ENCODE measurements at places on chromosomes 11 and 22.

DNA sequence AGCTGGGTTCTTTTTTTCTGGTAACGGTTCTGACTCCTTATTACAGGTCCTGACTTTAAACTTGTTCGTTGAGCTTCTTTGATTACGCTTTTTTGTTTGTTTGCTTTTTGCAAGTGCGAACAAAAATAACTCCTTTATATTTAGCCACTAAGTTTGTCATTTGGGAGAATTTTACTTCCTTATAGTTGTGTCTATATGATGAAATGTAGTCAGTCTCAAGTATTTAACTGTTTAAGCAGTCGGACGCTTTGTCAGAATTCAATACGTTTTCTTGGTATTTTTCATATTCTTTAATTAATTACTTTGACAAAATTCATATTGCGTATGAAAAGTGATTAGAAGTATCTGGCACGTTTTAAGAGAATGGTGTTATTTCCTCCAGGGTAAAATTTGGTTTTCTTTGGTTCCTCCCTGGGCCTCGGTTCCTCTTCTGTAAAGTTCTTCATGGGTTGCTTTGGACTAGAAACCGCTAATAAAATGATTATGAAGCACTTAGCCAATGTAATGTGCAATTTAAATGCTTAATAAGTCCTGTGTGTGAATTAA, 1.3 kb downstream of the CBL start:
- no peak for DNase-seq

GRCh38 chr22:35070451-35071093, 4.6 kb downstream of the ISX start:
- DNase-seq, result no peak

GRCh38 chr11:44598831-44599230, 33.4 kb downstream of the CD82 start:
- DNase-seq, result no peak

- no peak for DNase-seq
These were observed 2.3 kb downstream of the EFEMP2 start for GRCh38 chr11:65870307-65870658.

GRCh38 chr11:15307619-15308024, 192.9 kb downstream of the INSC start:
- no peak for DNase-seq

DNA sequence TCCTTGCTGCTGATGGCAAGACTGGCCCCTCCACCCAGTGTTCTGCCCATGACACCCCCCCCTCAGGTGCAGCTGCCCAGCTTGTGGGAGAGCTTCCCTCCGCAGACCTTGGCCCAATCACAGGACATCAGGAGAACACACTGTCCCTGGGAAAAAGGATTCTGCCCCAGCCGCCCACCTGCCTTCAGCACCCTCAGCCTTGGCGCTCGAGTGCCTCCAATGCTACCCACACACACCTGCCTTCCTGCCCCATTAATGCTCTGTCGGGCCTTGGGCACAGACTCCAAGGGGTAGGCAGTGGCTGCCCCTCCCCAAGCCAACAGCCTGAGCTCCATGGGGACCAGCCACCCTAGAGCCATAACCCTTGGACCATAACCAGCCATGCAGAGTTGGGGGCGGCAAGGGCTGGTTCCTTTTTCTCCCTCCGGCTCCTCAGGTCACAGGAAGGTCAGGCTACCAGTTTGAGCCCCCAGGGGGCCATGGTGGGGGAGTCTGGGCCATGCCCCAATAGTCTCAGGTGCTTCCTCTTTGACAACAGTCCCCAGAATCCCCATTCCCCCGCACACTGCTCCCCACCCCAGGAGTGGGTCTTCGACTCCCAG, 1.3 kb upstream of the ZNF70 start:
- no peak for DNase-seq

GRCh38 chr11:79678780-79679452, 238.1 kb upstream of the TENM4 start:
- no peak for DNase-seq

GRCh38 chr22:20579273-20580120, 72.1 kb downstream of the MED15 start:
- no peak for DNase-seq

- DNase-seq, result no peak
These were observed 26.2 kb upstream of the PARVG start for GRCh38 chr22:44154436-44154942.

- no peak for DNase-seq
These were observed 12.4 kb upstream of the ETS1 start for GRCh38 chr11:128599729-128600128.

DNA sequence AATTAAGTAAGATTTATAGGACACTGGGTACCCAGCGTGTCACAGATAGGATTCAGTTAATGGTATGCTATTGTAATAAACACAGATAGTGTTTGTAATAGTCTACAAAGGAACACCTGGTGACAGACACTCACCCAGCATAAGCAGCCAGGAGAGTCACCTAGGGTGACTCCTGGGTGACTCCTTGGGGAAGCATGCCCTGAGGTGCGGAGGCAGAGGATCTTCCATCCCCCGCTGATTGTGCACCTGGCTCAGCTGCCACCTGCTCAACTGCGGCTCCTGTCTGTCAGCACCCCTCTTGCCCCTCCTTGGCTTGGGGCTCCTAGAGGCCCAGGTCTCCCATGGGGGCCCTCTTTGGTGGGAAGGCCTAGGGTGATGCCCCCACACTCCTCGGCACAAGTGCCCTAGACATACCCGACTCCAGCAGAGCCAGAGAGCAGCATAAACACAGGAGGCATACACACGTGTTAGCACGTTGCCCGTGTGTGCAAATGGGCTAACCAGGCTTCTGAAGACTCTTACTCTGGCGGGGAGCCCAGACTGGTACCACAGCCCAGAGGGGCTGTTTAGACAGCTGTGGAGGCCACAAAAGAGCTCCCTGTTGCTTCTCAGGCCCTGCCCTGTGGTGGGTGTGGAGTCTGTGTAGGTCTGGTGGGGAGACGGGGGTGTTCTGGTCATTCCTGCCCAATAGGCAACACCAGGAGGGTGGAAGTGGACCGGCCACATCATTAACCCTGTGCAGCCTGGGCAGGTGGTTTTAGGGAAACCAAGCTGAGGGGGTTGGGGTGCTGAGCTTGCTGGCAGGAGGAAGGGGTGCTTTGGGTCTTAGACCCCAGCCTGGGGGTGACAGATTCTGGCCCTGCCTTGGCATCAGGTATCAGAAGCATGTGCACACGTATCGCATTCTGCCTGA, 3.0 kb downstream of the INPPL1 start:
- DNase-seq, result no peak

- DNase-seq, result no peak
These were observed 550.4 kb downstream of the DLG2 start for GRCh38 chr11:85076535-85077330.

GRCh38 chr11:76788661-76789442, 5.7 kb downstream of the TSKU start:
- no peak for DNase-seq

DNA sequence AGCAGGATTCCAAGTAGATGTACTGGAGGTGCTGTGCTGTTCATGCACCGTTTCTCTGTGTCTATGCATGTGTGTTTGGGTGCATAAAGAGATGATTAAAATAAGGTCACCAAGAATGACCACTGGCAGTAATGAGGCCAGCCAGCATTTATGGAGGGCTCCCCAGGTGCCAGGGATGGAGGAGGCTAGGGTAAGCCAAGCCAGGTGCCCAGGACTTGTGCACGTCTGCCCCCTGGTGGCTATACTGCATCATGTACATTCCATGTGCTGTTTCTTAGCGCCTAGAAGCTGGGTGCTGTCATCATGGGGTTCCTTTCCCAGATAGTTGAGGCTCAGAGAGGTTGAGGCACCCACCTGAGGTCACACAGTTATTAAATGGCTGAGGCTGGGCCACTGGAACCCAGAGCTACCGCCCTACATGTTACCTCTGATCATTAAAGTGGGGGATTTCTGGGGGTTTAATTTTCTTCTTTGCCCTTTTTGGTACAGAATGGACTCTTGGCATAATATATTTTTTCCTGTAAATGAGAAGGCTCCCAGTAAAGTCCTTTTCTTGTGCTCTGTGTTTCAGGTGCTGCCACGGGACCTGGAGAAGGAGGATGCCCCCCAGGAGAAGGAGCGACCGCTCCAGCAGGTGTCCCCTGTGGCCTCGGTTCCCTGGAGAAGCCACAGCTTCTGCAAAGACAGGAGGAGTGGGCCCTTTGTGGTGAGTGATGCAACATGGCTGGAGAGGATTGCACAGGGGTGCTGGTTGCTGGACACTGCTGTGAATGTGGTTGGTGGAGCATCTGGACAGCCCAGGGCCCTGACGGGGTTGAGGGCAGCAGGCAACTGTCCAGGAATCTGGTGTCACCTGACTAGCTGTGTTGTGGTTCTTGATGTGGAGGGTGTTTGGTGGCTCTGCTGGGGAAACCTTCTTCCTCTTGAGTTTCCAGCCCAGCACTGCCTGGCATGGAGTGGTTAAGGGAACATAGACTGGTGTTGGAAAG, 96.4 kb downstream of the KIAA1671 start:
- peak; percentile 88 for DNase-seq

- no peak for DNase-seq
These were observed 21.8 kb upstream of the UPK3A start for GRCh38 chr22:45262931-45263462.

- DNase-seq, result no peak
These were observed 202.0 kb upstream of the MTNR1B start for GRCh38 chr11:92767416-92767815.

- DNase-seq, result no peak
These were observed 657 bp downstream of the CWC15 start for GRCh38 chr11:94972700-94973098.

DNA sequence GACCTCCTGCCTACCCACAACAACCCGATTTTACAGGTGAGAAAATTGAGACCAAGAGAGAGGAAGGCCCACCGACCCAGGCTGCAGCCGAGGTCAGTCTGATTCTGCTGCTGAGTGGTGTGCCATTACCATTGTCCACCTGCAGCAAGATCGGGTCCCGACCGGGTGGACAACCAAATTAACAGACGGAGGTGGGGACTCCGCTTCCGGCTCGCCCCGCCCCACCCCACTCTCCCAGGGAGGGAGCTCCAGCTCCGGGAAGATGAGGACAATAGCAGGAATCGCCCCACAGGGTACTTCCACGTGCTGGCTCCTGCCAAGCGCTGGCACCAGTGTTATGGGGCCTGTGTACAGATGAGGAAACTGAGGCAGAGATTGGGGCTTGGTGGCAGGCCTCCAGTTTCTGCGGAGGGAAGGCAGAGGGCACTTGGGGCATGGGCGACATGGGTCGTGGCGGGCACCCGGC, 425 bp upstream of the KDELR3 start:
- DNase-seq, result no peak

GRCh38 chr22:37552524-37553163, 7.6 kb upstream of the CDC42EP1 start:
- no peak for DNase-seq

DNA sequence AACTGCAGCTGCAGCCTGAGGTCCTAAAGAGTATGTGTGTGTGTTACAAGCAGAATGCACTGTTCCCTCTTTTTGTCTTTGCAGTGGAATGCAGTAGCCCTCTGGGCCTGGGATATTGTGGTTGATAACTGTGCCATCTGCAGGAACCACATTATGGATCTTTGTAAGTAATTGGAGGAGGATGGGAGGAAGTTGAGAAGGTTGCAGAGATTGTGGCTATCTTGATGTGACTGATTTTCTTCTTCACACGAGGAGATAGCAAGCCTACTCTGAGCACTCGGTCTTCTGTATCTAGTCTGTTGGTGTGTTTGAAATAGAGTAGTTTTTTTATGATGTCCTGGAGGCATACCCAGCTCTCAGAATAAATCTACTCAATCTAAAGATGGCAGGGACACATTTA, 2.3 kb downstream of the RBX1 start:
- DNase-seq, result no peak

DNA sequence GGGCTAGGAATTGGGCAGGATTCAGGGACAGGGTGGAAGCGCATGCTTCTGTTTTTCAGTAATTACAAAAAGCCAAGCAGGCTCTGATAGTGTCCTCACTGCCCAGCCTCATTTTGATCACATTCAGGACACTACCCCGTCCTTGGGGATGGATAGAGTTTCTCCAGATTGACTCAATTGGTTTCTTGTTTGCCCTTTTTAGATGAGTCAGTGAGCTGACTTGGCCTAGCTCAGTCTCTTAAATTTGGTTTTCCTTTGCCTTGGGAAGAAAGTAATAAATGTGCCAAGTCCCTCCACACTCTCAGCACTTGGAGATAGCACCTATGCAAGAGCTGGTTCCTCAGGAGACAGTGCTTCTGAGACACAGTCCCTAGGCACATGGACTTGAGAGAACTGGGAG, 25.5 kb downstream of the DKK3 start:
- no peak for DNase-seq

DNA sequence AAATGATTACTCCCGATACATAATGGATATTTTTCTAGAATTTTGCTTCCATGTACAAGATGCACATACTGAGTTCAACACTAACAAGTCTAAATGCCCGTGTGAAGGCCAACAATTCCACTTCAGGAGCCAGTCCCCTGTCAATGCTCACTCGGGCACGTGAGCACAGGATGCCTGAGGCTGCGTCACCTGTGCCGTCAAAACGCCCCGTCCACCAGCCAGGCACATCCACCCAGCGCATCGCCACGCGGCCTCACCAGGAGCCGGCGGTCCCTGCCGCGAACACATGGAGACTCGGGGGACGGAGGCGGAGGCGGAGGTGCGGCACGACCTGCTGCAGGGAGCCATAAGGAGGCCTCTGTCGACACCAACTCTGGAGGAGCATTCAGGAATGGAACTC, 9.8 kb downstream of the TOLLIP start:
- no peak for DNase-seq

GRCh38 chr11:33089776-33090175, 50.4 kb downstream of the TCP11L1 start:
- no peak for DNase-seq

- DNase-seq, result peak; percentile 91
These were observed at the start of gene RRM1 for GRCh38 chr11:4094348-4095291. TSS of gene RRM1 (plus strand) at chr11:4094799. CDS start at chr11:4095013, 214 bp downstream.

- DNase-seq, result no peak
These were observed 36.8 kb upstream of the ZBED5 start for GRCh38 chr11:10894666-10895065.

DNA sequence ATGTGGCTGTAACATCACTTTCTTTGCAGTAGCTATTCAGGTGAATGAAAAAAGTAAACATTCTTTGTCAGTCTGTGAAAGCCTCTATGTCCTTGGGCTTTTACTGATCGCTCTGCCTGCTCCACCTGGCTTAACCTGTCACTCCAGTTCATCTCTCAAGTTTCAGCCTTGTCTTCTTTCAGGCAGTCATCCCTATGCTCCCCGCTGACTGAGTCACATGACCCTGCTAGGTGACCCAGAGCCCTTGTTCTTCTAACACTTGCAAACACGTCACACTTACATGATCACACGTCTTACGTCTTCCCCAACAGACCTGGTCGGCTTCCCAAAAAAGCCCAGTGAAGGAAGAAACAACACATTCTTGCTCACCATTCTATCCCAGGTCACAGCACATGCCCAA, 499.3 kb upstream of the TENM4 start:
- DNase-seq, result no peak

- no peak for DNase-seq
These were observed 1121.3 kb downstream of the TBC1D22A start for GRCh38 chr22:47883757-47884156.

DNA sequence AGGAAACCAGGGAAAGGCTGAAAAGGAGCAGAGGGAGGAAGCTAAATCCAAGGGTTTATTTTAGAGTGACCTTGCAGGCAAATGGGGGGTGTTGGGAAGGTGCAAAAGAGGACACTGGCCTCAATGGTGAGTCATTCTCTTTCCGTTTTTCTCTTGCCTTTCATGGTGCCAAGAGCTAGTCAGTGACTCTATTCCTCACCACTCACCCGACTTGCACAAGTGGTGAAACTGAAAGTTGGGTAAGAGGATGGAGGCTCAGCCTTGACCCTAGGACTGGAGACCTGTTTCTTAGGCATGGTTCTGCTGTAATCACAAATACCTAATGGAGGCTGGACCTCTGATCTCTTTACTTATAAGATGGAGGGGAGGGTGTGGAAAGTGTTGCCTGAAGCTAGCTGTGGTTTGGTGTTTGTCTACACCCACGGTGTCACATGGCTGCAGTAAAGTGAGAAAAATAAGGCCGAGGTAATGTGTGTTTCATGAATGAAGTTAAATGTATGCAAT, 67.3 kb upstream of the CREB3L1 start:
- DNase-seq, result no peak
